ENCODE measurements at places on chromosomes 13 and 19. TPM values are rescaled to one million over a fixed set of nuclear protein-coding genes. Genes with fewer than 3 reads are reported as not detected.

The MRPS12 gene
- 60.9 TPM for total RNA-seq

The GRIK5 gene
- not detected for total RNA-seq

The OR7A5 gene
- total RNA-seq: not detected

The SLC46A3 gene
- total RNA-seq: 4.2 TPM

The PCCA gene
- 14.7 TPM for total RNA-seq

The CLASRP gene
- 37.2 TPM for total RNA-seq

The CGB2 gene
- not detected for total RNA-seq

The CYP2F1 gene
- total RNA-seq: not detected
